ENCODE measurements at places on chromosomes 12 and 14. TPM values are rescaled to one million over a fixed set of nuclear protein-coding genes. Genes with fewer than 3 reads are reported as not detected.

The PFKM gene
- total RNA-seq, result 51.6 TPM

The ZNF410 gene
- total RNA-seq, result 24.8 TPM

The CLEC4C gene
- not detected for total RNA-seq

The ATF1 gene
- 14.1 TPM for total RNA-seq

The ACRBP gene
- total RNA-seq, result 0.31 TPM

The EFS gene
- total RNA-seq, result 8.9 TPM

The SH2B3 gene
- 27.6 TPM for total RNA-seq

The FGF6 gene
- total RNA-seq, result not detected

The KLHL42 gene
- 14.2 TPM for total RNA-seq

The BRI3BP gene
- total RNA-seq, result 2.0 TPM

The SDS gene
- total RNA-seq, result not detected

The WNT5B gene
- 13.4 TPM for total RNA-seq

The DENR gene
- total RNA-seq, result 23.5 TPM

The TPPP2 gene
- not detected for total RNA-seq

The BDKRB1 gene
- total RNA-seq, result 0.12 TPM

The PLA2G1B gene
- total RNA-seq, result not detected

The ANKRD33 gene
- 0.44 TPM for total RNA-seq

The SIX4 gene
- total RNA-seq, result 4.0 TPM

The APOF gene
- not detected for total RNA-seq

The PRR4 gene
- total RNA-seq, result not detected

The MYO1H gene
- not detected for total RNA-seq

The CLEC4D gene
- not detected for total RNA-seq

The AQP5 gene
- 8.0 TPM for total RNA-seq

The VTI1B gene
- 41.9 TPM for total RNA-seq

The MANSC4 gene
- not detected for total RNA-seq

The EIF5 gene
- 229 TPM for total RNA-seq

The CALM1 gene
- total RNA-seq, result 174 TPM

The GZMB gene
- not detected for total RNA-seq

The LHX5 gene
- total RNA-seq, result not detected

The LRTM2 gene
- total RNA-seq, result not detected

The TMEM63C gene
- total RNA-seq, result not detected

The VASH1 gene
- total RNA-seq, result 10.1 TPM

The SMCO2 gene
- not detected for total RNA-seq

The TRAFD1 gene
- 27.8 TPM for total RNA-seq

The TUNAR gene
- total RNA-seq, result not detected

The RDH16 gene
- total RNA-seq, result not detected

The PLEKHA5 gene
- total RNA-seq, result 23.5 TPM

The NINJ2 gene
- total RNA-seq, result not detected

The CAPZA3 gene
- not detected for total RNA-seq

The SLC4A8 gene
- 0.06 TPM for total RNA-seq

The IQSEC3 gene
- total RNA-seq, result 0.44 TPM

The HOXC10 gene
- total RNA-seq, result not detected

The CPNE8 gene
- 9.1 TPM for total RNA-seq

The SIX1 gene
- 0.20 TPM for total RNA-seq

The KCNA1 gene
- under 0.01 TPM for total RNA-seq

The ARMH4 gene
- 7.1 TPM for total RNA-seq

The NPFF gene
- not detected for total RNA-seq

The ZFHX2 gene
- not detected for total RNA-seq

The TC2N gene
- 3.6 TPM for total RNA-seq

The KRT71 gene
- total RNA-seq, result not detected

The NTF3 gene
- total RNA-seq, result not detected

The GDF3 gene
- total RNA-seq, result not detected

The KRT82 gene
- total RNA-seq, result not detected

The KRT83 gene
- not detected for total RNA-seq

The SOCS2 gene
- total RNA-seq, result 45.1 TPM

The RAPGEF3 gene
- 1.2 TPM for total RNA-seq

The CPNE6 gene
- total RNA-seq, result not detected

Measured in cardiac ventricle fibroblast (primary cell).